ENCODE measurements at places on chromosomes 7 and 10.
A peak's percentile ranks its signal among the peaks of the same experiment; 100 is the strongest.

DNA sequence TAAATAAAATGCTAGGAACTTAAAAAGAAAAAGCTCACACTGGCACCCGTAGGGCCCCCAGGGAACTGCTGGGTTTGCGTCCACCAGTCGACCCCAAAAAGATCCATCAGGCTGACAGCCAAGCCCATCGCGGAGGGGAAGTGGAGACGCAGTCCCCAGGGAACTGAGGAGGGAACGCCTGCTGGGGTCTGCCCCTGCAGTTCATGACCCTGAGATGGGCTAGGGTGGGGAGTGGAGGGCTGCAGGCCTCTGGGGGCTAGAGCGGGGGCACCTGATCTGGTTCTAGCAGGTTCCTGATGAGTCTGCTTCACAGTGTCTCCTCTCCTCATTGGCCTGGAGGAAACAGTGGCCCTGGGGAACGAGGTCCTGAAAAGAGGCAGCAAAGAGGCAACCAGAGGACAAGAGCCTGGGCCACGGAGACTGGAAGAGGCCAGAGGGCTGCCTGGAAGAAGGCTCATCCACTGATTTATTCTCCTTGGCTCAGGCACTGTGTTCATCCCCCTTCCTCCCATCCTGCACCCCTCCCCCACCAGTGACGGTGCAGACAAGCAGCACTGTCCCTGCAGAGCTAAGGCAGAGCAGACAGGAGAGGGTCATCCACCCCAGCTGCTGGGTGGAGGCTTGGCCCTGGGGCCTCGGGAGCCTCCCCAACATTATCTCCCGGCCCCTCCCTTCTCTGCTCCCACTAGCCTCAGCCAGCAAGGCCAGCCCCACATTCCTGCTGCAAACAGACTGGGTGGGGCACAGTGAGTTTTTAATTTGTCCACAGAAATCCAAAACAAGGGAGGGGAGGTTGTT, 24.7 kb upstream of the HSPA12A start:
- no peak for DNase-seq

DNA sequence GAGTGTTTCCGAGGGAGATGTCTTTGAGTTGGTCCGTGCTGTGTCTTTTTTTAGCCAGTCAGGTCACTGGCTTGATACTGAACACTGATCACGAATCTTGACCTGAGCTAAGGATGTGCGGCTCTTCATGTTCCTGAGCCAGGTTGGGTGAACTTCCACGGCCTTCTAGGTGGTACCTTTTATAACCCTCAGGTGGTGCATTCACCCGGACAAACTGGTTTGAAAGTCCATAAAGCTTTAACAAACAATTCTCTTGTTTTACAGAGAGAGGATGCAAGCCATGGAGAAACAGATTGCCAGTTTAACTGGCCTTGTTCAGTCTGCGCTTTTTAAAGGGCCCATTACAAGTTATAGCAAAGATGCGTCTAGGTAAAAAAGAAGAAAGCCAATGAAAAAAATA, 229.5 kb downstream of the ARHGAP21 start:
- no peak for DNase-seq

DNA sequence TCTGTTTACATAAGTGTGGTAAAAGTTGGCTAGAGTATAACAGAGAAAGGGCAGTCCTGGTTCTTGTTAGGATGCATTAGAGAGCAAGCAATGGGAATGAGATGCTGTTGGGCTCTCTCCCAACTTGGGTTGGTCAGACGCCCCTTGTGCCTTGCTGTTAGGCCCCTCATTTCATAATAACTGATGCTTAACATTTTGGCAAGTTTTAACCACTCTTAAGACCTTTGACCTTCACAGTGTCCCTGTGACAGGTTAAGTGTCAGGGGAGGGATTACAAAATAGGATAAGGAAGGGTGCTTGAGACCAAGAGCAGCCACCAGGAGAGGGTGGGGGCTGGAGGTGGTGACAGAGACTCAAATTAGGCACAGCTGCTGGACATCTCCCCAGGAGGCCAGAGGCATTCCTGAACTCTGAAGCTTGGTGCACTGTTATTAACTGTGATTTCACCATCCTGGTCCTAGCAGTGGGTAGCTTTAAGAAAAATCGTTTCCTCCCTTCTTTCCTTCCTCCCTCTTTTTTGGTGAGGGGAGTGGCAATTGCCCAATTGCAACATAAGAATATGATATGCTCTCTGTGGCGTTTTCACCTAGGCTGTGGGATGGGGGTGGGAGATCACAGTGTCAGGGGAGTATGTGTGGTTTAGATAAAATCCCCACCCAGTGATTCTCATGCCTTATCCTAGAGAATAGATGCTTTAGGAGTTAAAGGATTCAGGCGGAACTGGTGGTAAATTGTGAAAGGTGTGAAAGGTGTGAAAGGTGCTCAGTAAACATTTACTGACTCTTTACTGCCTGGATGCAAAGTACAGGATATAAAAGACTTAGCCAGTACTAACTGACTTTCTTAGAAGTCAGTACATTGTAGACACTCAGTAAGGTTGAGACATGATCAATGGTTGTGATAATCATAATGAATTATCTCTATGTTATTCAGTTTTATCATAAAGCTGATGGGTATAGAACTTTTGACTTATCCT, 270.5 kb downstream of the BICC1 start:
- DNase-seq, result no peak

DNA sequence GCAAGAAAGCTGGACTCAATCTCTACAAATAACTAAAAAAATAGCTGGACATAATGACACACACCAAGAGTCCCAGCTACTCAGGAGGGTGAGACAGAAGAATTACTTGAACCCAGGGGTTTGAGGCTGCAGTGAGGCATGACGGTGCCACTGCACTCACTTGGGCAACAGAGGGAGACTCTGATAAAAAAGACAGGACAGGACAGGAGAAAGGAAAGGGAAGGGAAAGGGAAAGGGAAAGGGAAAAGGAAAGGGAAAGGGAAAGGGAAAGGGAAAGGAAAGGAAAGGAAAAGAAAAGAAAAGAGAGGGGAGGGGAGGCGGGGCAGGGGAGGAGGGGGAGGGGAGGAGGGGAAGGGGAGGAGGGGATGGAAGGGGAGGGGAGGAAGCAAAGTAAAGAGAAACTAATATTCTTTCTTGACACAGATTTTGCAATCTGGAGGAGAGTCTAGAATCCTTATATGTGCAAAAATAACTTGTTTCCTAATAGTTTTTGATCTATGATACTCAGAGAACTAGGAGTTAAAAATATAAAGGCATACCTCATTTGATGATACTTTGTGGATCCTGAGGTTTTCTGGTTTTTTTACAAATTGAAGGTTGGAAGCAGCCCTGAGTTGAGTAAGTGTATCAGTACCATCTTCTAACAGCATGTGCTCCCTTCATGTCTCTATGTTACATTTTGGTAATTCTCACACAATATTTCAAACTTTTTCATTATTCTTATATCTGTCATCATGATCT, 8.0 kb downstream of the SAR1A start:
- DNase-seq, result no peak

GRCh38 chr7:92725161-92725925, 111.0 kb downstream of the CDK6 start:
- no peak for DNase-seq

- DNase-seq, result peak; percentile 63
These were observed 36.1 kb upstream of the CCNY start for GRCh38 chr10:35300063-35300699.

Data from CD4-positive, alpha-beta T cell treated with Interferon alpha-2 for 1 hour (primary cell).